ENCODE measurements at places on chromosomes 1 and 21. TPM values are rescaled to one million over a fixed set of nuclear protein-coding genes. Genes with fewer than 3 reads are reported as not detected.
A peak's percentile ranks its signal among the peaks of the same experiment; 100 is the strongest.

The PDZK1 gene
- 2.0 TPM for polyA plus RNA-seq

The PPFIA4 gene
- polyA plus RNA-seq = 1.5 TPM

The HJV gene
- polyA plus RNA-seq = not detected

DNA sequence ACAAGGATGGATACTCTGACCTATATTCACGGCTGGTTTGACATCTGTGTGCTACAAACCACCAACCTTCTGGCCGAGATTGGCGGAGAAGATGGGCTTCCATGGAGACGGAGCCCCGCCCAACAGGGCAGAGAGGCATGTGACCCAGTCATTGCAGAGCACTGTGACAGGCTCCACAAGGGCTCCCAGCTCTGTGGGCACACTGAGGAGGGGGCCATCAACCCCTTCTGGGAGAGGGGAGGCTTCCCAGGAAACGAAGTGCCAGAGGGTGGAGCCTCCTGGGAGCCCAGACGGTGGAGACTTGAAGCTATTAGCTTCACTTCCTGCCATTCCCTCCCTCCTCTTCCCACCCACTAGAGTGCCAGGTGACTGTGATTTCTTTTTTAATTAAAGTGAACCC is 71.6 kb upstream of the IFFO2 start:
- DNase-seq = no peak

DNA sequence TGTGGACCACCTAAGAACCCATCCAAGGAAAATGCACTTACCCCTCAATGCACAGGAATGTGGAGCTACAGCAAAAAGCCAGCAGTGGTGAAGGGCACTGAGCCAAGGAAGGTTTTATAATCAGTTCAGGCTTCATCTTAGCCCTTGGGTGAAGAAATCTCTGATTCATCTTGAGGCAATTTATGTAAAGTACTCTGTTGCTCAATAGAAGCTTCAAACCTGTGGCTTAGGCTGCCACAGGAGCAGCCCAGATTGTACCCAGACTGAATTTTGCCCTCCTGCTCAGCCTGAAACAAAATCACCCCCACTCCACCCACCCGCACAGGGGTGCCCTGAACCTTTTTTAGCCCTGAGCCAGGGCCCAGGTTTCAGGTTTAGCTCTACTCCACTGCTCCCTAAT is at the start of gene S100A12:
Gene S100A12, minus strand, starts transcription at position 111 of the 400 bp plus-strand sequence. CDS start 1,029 bp downstream, outside the sequence.
- peak; percentile 29 for DNase-seq

DNA sequence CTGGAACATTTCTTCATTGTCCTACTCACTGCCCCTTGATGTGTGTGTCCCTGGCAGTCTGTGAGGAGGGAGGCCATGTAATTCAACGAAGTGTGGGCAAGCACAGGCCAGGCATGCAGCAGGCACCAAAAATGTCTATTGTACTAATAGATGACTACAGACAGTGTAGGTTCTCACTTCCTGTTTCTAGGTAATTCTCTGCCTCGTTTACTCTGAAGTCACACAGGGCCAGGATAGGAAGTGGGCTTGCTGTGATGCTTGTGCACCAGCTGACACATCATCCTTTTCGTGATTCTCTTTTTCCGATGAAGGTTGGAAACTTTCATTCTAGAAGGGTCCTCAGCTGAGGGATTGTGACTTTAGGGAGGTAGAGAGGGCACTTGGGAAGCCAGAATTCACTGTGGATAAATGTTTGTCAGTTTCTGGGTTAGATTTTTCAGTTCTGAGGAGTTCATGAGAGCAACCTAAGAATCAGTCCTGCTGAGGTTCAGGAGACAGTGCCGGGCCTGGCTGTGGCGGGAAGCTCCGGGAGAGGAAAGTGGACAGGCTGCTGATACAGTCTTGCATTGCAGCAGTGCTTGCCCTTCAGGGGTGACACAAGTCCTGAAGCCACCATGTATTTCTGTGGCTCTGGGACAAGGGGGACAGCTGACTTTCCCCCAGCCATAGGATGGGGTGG is 4.3 kb upstream of the CSF1 start:
- no peak for DNase-seq

GRCh38 chr1:94043738-94044289 is 77.1 kb downstream of the ABCA4 start:
- DNase-seq = no peak

GRCh38 chr21:41580758-41581554 is 73.0 kb upstream of the TMPRSS2 start:
- no peak for DNase-seq

DNA sequence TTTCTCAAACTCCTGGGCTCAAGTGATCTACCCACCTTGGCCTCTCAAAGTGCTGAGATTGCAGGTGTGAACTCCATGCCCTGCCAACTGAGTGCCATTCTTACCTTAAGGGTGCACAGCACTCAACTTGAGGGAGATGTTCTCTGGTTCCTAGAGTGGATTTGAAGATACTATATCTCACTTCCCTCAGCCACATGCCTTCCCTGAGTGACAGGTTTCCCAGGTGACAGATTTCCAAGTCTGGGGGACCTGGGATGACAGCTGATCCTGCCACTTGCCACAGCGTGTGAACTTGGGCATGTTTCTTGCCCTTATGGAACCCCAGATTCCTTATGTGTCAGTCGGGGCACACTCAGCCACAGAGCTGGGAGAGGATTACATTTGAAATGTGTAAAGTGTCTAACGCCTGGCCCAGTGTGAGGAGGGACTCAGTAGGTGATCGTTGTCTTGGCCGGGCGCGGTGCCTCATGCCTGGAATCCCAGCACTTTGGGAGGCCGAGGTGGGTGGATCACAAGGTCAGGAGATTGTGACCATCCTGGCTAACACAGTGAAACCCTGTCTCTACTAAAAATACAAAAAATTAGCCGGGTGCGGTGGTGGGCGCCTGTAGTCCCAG is 29.6 kb upstream of the BTG2 start:
- DNase-seq = no peak

GRCh38 chr1:241808265-241808664 is 39.7 kb upstream of the EXO1 start:
- no peak for DNase-seq

DNA sequence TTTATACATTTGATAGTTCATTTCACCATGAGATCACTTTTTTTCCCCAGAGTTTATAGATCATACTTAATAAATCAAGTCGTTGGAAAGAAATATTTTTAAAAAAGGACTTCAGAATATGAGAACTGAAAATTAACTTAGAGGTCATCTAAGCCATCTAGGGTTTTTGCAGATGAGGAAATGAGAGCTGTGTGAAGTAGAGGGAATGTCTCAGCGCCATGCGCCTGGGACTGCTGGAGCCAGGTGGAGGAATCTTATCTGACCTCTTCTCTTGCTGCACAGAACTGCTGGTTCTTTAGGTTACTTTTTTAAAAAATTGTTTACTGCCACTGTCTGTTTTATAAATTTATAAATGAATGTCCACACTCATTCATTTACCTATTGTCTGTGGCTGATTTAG is 11.5 kb downstream of the SH3BGR start:
- DNase-seq = no peak
